ENCODE measurements at places on chromosomes 16 and 17.

- DNase-seq = no peak
These were observed 8.3 kb upstream of the RAB5C start for GRCh38 chr17:42163113-42163512.

GRCh38 chr17:4980644-4981216 lies 6.7 kb downstream of the CAMTA2 start:
- DNase-seq = no peak

- DNase-seq = peak; percentile 42
These were observed 16.0 kb downstream of the MPRIP start for GRCh38 chr17:17058304-17058703.

DNA sequence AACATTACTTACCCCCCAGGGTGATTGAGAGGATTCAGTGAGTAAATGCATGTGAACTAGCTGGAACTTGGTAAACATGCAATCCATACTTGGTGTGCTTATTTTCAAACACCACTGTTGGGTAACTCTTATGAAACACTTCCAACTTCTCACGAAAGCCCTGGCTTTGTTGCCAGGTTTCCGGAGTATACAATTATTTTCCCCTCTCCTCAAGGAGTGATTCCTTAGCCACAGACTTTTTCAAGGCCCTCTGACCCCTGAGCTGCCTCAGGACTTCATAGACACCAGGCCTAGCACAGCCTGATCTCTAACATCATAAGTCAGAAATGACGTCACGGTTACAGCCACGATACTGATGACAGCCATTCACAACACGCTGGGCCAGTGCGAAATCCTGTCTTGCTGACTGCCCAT lies 27.6 kb downstream of the HSD17B2 start:
- no peak for DNase-seq

DNA sequence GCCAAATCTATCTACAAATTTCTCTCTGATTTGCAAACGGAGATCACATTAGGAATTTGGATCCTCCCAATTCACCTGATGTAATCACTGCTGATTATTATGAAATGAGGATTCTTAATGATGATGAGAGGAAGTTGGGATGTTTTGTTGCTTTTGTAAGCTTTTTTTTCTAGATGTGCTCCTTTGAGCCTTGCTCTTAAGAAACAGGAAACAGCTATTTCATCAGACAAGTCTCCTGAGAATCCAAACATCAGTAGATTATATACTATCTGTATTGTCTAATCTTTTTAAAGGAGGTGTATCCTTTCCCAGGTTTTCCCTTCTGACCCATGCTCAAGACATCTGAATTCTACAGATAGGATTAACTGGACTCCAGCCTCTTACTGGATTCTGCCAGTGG lies 73.3 kb downstream of the KIF2B start:
- DNase-seq = no peak

Measured in sciatic nerve (tissue), 2 donors.